ENCODE measurements at places on chromosomes 5 and 9.

DNA sequence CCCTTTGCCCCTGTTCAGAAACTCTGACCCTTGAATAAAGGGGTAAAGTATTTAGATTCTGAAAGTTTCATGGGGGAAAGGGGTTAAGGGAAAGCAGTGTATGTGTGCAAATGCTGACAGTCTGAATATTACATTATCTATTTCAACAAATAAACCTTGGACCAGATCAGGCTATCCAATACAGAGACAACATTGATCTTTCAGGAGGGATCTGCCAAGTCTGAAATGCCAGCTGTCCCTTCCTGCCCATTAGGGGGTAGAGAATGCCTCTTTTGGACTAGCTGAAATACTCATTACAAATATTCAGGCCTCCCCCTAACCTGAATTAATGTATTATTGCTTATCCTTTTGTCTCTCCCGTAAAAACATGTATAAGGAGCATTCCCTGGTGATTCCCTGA, 219.5 kb downstream of the NR3C1 start:
- no peak for DNase-seq

DNA sequence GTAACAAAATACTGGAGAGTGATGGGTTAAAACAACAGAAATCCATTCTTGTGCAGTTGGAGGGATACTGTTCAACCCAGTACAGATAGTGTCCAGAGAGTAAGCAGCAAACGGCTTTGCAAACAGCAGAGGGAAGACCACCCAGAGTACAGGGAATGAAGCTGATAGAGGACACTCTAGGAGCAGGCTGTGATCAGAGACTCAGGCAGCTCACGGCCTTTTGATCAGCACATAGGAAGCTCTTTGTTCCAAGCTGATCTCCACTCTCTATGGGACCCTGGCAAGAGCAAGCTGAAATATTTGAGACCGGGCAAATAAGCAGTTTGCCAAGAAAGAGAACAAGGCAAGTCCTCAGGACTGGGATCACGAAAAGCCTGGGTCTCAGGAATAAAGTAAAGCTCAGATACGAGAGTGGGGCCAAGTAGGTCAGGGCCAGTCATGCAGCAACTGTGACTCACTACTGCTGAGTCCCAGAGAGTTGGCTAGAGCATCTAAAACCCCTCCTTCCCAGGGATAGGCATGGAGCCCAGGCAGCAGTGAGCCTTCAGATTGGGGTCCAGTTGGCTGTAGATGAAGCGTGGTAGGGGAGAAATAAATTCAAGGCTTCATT, 52.4 kb downstream of the MELK start:
- no peak for DNase-seq

DNA sequence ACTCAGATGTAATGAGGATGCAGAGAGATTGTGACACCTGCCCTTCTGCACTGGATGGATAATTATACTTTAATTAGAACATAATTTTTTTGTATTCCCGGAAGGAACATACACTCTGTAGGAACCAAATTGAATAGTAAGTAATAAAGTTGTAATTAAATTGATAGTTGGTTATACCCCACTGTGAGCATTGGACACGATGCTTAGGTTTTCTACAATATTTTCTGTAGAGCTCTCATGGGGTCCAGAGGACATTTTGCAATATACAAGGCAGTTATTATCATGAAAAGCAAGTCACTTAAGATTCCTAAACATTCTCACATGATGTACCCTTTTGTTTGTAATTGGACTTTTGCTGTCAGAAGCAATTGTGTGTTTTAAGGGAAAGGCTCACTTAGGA, 63.4 kb downstream of the DIRAS2 start:
- DNase-seq = no peak

- DNase-seq = no peak
Measured at GRCh38 chr5:886036-886435, 6.6 kb downstream of the BRD9 start.

GRCh38 chr5:173643964-173644363, 27.5 kb upstream of the BOD1 start:
- DNase-seq = no peak

GRCh38 chr9:71368157-71368556, 246.7 kb upstream of the TRPM3 start:
- no peak for DNase-seq

DNA sequence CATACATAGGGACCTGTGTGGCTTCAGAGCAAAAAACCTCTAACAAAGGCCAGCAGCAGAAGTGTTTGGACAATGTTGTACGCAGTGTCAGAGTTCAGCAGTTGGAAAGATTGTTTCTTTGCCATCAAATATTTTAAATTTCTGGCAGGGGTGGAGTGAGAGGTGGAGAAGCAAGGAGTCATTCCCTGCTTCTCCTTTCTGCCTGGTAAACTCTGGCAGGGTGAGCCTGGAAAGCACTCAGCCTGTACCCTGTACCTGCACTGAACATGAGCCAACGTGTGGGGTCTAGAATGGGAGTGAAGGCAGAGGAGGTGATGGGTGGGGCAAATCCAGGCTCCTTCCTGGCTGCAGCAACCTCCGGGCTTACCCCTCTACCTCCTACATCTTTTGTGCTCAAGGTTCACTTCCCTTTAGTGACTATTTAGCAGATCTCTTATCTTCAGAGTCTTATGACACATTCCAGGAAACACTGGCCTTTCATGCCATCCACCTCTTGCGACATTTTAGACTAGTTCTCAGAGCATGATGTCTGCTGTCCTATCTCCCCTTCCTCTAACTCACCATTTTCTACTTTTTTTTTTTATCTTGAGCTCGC, 445.0 kb upstream of the PIK3R1 start:
- DNase-seq = no peak

GRCh38 chr5:151615431-151615830, 24.3 kb upstream of the FAT2 start:
- no peak for DNase-seq

DNA sequence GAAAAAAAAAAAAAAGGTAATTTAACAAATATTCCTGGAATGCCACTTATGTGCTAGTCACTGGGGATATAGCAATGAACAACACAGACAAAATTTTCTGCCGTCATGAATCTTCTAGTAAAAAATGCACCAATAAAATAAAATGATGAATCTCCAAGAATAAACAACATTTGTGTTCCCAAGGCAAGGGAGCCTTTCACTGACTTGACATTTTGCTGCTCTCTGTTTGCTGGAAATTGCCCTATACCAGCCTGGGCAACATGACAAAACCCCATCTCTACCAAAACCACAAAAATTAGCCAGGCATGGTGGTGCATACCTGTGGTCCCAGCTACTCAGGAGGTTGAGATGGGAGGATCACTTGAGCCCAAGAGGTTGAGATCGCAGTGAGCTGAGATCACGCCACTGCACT, 64.5 kb upstream of the ERBIN start:
- DNase-seq = no peak

All from stimulated activated CD8-positive, alpha-beta memory T cell treated with anti-CD3 and anti-CD28 coated beads, Interleukin-12 subunit alpha, Interleukin-12 subunit beta, amount 100 ng/mL, for 1 hour (primary cell).